ENCODE measurements at places on chromosomes 7 and 10. TPM values are rescaled to one million over a fixed set of nuclear protein-coding genes. Genes with fewer than 3 reads are reported as not detected.
A peak's percentile ranks its signal among the peaks of the same experiment; 100 is the strongest.

HKDC1 gene
- not detected for total RNA-seq

- DNase-seq, result no peak
These were observed 55.9 kb downstream of the KCNMA1 start for GRCh38 chr10:77581738-77582137.

DNA sequence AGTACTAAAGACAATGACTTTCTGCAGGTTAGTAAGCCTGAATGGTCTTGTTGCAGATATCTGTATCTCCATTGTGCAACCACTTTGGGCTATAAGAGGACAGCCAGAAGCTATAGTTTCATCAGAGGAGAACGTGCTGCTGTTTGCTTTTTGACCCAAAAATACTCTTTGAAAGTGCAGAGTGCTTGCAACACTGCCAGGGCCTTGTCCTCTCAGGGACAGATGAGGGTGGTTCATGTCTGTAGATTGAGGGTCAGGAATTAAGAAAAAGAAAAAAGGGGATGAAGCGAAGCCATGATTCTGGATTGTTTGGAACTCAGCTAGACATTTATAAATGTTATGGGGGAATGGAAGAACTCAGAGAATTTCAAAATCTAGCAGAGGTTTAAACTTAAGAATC is 212.5 kb downstream of the SEC23IP start:
- DNase-seq, result no peak

DNA sequence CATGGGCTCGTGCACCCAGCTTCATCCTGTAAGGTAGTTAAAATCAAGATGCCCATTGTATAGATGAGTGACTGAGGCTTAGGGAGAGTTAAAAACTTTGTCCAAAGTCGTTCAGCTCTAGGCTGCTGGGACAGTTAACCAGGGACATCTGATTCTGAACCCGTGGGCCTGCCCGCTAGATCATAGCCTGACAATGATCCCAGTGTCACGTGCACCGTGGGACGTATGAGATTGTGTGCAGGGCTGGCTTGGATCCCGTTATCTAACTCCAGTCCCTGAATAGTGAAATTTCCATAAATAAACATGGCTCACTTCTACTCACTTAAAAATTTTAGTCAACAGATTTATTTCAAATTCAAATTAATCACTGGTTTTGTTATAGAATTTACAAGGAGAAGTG is 24.9 kb downstream of the C10orf120 start:
- peak; percentile 55 for DNase-seq

DNA sequence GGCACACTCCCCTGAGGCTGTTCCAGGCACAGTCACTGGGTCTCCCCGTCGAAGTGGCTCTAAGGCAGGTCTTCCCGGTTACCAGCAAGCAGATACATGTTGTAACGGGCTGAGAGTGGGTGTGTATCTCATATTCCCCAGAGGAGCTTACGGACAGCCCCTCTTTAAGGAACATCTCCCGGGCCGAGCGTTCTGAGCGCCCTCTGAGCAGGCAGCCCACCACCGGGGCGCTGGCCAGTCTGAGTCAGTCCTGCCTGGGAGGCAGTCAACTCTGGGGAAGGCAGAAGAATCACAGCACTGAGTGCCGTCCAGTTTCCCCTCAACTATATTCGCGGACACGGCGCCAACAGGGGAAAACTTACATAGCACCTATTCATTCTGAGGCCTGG is 117.4 kb downstream of the LHPP start:
- DNase-seq, result no peak
